CD14-positive monocyte (primary cell): ENCODE measurements at places on chromosomes 16 and 17. TPM values are rescaled to one million over a fixed set of nuclear protein-coding genes. Genes with fewer than 3 reads are reported as not detected.

NTN3 gene
- polyA plus RNA-seq, result not detected

GRCh38 chr17:77441130-77441920, 300.6 kb downstream of the SEC14L1 start:
- H3K36me3 ChIP-seq, result no peaks in the 10 kb centered on the region
- peak; percentile 85 for DNase-seq
- peak overlapping the region; percentile 51 for H3K4me3 ChIP-seq
- peaks cover 100% of the 10 kb centered on the region for H3K4me1 ChIP-seq

- H3K27me3 ChIP-seq, result no peaks in the 10 kb centered on the region
- peak overlapping the region; percentile 94 for H3K4me3 ChIP-seq
- H3K27ac ChIP-seq, result no peak overlapping the region
- no peak for DNase-seq
Observed at GRCh38 chr16:81449899-81450608, 5.4 kb downstream of the CMIP start.

OR3A2 gene
- polyA plus RNA-seq, result not detected

TNFSF13 gene
- polyA plus RNA-seq, result 491 TPM

DNA sequence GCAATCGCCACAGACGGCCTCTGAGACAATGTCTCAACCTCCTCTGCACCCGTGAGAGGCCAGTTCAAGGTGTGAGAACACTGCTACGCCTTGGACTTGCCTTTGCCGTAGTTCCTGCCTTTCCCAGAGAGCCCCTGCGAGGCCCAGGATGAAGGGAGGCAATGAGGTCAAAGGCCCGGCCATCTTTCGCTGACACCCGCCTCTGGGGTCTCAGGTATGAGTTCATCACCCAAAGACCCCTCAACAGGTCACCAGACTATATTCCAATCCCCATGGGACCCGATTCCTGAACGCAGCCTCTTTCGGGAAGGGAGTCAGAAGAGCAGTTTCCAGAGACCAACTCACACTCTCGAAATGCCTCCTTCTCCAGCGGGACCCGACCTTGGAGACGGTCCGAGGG, 573.5 kb downstream of the KCNJ18 start:
- H3K4me1 ChIP-seq, result no peaks in the 10 kb centered on the region
- no peak overlapping the region for H3K27ac ChIP-seq
- H3K36me3 ChIP-seq, result no peaks in the 10 kb centered on the region

ZC3H7A gene
- 22.6 TPM for polyA plus RNA-seq

- H3K27me3 ChIP-seq, result no peaks in the 10 kb centered on the region
- H3K36me3 ChIP-seq, result peaks cover 8% of the 10 kb centered on the region
- DNase-seq, result peak; percentile 88
- peak overlapping the region; percentile 46 for H3K27ac ChIP-seq
- no peak overlapping the region for H3K4me3 ChIP-seq
Observed at GRCh38 chr16:81493755-81494433, 49.3 kb downstream of the CMIP start.

KRTAP4-12 gene
- polyA plus RNA-seq, result not detected

VPS25 gene
- polyA plus RNA-seq, result 104 TPM

DNA sequence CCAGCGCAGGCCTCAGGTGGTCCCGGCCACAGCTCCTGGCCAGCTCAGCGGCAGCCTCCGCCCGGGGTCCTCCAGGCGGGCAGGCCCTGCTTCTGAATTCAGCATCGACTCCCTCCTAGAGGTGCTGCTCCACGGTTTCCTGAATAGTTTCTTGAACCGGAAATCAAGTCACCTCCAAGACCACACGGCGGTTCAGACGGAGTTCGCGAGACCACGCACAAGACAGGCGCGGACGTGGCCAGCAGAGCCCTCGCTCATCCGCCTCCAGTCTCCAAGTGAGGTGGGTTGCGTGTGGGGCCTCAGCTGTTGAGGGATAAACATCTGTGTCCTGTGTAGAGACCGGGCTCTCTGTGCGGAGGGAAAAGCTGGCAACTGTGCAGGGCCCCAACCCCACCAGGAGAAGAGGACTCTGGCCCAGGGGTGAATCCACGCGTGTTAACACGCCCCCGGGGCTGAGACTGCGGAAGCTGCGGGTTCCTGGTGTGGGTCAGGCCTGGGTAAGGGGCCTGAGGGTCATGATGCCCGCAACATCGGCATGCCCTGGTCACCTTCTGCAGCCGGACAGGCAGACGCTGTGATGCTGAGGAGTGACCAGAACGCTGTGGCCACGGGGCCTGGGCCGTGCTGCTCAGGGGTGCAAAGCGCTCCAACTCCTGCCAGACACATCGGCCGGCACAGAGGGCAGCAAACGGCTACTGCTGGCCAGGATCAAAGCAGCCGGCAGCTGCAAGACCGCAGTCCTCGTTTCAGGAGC, 55.0 kb upstream of the METRNL start:
- no peak overlapping the region for H3K27ac ChIP-seq
- H3K4me3 ChIP-seq, result no peak overlapping the region
- no peaks in the 10 kb centered on the region for H3K27me3 ChIP-seq
- DNase-seq, result no peak
- peaks cover 8% of the 10 kb centered on the region for H3K36me3 ChIP-seq
- no peaks in the 10 kb centered on the region for H3K4me1 ChIP-seq

IL34 gene
- not detected for polyA plus RNA-seq

STX8 gene
- 20.8 and 44.4 TPM in 2 replicates for polyA plus RNA-seq

- H3K27me3 ChIP-seq, result peaks cover 7% of the 10 kb centered on the region
- H3K36me3 ChIP-seq, result no peaks in the 10 kb centered on the region
- no peak overlapping the region for H3K27ac ChIP-seq
Observed at GRCh38 chr17:6455321-6455705, 11.1 kb downstream of the PIMREG start.
